ENCODE measurements at places on chromosomes 1 and 21.
A peak's percentile ranks its signal among the peaks of the same experiment; 100 is the strongest.

DNA sequence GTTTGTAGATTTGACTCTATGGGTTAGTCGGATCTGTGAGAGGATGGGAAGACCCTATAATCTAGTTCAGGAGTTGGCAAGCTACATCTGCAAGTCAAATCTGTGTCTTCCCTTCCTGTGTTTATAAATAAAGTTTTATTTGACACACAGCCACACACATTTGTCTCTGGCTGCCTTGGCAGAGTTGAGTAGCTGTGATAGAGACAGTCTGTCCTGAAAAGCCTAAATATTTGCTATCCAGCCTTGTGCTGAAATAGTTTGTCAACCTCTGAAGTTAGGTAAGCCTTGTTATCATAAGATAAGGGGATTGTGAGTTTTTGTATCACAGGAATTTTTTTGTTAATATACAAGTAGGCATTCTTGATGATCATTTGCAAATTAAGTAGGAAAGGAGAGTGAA lies 136.8 kb downstream of the NOS1AP start:
- H3K27ac ChIP-seq: no peak overlapping the region
- H3K36me3 ChIP-seq: no peaks in the 10 kb centered on the region
- H3K4me3 ChIP-seq: no peak overlapping the region
- no peak for DNase-seq

DNA sequence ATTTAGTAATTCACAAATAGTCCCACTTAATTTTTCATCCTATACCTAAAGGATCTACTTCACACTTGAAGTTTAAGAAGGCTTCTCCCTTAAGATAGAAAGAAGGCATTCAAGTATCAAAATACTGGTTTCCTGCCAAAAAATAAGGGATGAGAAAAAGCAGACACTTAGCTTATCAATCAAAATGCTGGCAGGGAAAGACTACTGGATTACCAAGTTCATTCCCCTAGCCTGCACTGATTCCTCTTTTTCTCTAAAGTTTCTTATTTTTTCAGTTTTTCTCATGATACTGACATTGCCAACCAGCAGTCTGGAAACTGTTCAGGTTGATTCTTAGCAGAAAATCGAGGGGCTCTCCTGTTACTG lies 204.6 kb downstream of the GABPA start:
- H3K4me3 ChIP-seq: no peak overlapping the region
- DNase-seq: no peak
- H3K27me3 ChIP-seq: peaks cover 9% of the 10 kb centered on the region
- H3K4me1 ChIP-seq: peaks cover 57% of the 10 kb centered on the region
- peak overlapping the region; percentile 88 for H3K27ac ChIP-seq

GRCh38 chr21:42101246-42101645 lies 30.1 kb downstream of the UMODL1 start:
- H3K27ac ChIP-seq: no peak overlapping the region
- peaks cover 7% of the 10 kb centered on the region for H3K27me3 ChIP-seq
- H3K4me3 ChIP-seq: no peak overlapping the region
- H3K36me3 ChIP-seq: no peaks in the 10 kb centered on the region

GRCh38 chr1:235270625-235271024 lies 57.4 kb downstream of the ARID4B start:
- H3K27me3 ChIP-seq: peaks cover 1% of the 10 kb centered on the region
- DNase-seq: no peak
- H3K27ac ChIP-seq: no peak overlapping the region
- no peaks in the 10 kb centered on the region for H3K36me3 ChIP-seq
- H3K4me1 ChIP-seq: peaks cover 14% of the 10 kb centered on the region

GRCh38 chr1:36559061-36559460 lies 76.3 kb upstream of the CSF3R start:
- peaks cover 5% of the 10 kb centered on the region for H3K27me3 ChIP-seq
- no peak overlapping the region for H3K4me3 ChIP-seq
- no peak for DNase-seq
- no peaks in the 10 kb centered on the region for H3K36me3 ChIP-seq

DNA sequence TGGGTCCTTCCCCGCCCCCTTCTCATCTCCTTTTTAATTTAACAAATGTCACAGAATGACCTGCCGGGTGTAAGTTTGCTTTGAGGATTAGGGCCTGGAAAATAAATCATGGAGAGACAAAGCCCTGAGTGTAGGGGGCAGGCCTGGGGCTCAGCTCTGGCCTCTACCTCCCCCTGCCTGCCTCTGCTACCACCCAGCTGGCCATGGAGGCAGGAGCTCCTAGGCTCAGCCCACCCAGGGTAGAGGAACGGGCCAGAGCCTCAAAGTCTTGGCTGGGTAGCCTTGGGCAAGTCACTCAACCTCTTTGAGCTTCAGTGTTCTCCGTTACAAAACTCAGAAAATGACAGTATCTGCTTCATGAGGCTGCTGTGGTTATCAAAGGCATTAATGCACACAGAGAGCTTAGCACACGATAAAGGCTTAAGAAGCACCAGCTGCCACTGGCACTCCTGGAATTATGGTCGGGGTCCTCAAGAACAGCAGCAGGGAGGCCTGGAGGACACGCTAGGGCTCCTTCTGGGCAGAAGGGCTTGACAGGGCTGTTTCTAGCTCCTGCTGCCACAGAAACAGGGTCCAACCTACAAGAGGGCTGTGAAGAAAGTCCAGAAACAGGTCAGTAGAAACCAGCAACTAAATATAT lies 39.0 kb downstream of the LRP8 start:
- no peak for DNase-seq
- H3K27ac ChIP-seq: no peak overlapping the region
- no peaks in the 10 kb centered on the region for H3K4me1 ChIP-seq
- H3K27me3 ChIP-seq: peaks cover 4% of the 10 kb centered on the region
- H3K4me3 ChIP-seq: no peak overlapping the region
- H3K36me3 ChIP-seq: no peaks in the 10 kb centered on the region

- no peak overlapping the region for H3K4me3 ChIP-seq
- H3K27ac ChIP-seq: no peak overlapping the region
- no peaks in the 10 kb centered on the region for H3K4me1 ChIP-seq
- H3K36me3 ChIP-seq: peaks cover 3% of the 10 kb centered on the region
- peak; percentile 64 for DNase-seq
Measured at GRCh38 chr1:6454856-6455751, 10.9 kb downstream of the TNFRSF25 start.

- peaks cover 4% of the 10 kb centered on the region for H3K27me3 ChIP-seq
- DNase-seq: no peak
Measured at GRCh38 chr1:169620565-169620964, 9.4 kb downstream of the SELP start.

DNA sequence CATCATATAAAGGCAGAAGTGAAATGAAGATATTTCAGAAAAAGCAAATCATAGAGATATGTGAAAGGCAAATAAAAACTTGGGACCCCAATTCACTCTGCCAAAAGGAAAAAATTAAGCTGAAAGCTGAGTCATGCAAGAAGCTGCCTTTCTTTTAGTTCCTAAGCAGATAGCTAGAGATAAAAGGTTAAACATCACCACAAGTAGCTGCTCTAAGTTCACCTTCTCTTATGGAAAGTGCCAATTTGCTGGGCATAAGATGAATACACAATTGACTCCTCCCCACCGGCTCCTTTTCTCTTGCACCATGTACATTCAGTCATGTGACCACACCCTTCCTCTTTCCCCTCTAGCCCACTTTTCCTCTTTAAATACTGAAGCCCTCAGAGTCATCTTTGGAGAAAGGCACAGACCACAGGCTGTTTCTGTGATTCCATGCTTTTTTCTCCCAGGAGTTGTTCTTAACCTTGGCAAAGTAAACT lies 5.4 kb upstream of the SUMO3 start:
- peaks cover 10% of the 10 kb centered on the region for H3K27me3 ChIP-seq
- peaks cover 24% of the 10 kb centered on the region for H3K36me3 ChIP-seq
- no peaks in the 10 kb centered on the region for H3K4me1 ChIP-seq

DNA sequence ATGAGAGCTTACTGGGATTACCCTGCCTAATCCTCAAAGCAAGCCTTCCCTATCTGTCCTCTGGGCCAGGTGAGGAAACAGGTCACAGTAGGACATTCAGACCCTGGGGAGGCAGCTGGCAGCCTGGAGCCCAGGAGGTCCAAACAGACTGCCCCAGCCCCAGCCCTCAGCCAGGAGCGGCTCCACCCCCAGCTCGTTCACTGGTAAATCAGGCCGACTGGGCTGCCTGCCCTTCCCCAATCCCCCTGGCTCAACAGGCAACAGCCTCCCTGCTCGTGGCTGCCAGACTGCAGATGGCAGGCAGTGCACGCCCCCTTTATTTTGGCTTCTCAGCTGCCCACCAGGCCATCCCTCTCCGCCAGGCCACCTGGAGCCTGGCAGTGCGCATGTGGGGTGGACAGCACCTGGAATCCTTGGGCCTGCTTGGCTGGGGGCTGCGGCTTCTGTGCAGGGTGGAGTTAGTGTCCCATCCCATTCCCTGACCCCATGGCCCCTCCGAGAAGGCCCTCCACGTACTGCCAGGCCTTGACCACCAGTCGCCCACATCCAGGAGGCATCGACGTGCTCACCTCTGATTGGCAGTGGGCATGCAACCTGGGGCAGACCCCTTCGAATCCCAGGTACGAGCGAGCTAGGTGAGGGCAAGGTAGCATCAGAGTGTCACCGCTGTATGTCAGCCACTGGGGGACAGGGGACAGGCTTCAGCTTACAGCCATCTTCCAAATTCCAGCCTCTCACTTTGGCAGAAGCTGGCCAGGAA lies 11.2 kb upstream of the ZNF670 start:
- H3K36me3 ChIP-seq: no peaks in the 10 kb centered on the region
- no peaks in the 10 kb centered on the region for H3K4me1 ChIP-seq
- no peak for DNase-seq
- H3K4me3 ChIP-seq: no peak overlapping the region
- no peak overlapping the region for H3K27ac ChIP-seq

DNA sequence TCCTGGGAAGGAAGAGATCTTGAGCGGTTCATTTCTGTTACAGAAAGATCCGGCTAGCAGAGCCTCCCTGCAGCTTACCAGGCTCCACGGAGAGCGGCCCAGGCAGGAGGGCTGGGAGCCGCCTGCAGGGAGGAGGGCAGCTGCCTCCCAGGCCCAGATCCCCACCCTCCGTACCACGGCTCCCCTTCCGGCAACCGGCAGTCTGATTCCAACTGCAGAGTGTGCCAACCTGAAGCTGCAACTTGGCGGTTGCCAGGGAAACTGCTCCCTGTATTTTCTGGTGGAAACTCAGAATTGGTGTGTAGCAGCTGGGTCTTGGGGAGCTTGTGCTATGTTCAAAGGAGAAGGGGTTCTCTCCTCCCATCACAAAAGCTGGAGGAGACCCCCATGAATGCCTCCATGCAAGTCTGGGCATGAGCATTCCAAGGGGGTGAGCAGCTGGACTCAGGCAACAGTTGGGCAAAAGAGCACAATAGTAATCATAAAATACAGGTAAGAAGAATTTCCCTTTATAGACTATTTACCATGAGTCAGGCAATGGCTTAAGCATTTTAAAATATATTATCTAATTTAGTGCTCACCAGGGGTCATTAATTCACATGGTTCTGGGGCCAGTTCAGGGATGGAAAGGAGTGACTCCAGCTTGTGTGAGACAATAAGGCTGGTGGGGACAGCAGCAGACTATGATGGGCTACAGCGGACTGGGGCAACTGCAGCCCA lies 46.1 kb upstream of the KAZN start:
- DNase-seq: no peak
- H3K27ac ChIP-seq: no peak overlapping the region
- no peaks in the 10 kb centered on the region for H3K36me3 ChIP-seq
- no peaks in the 10 kb centered on the region for H3K27me3 ChIP-seq
- H3K4me1 ChIP-seq: no peaks in the 10 kb centered on the region

DNA sequence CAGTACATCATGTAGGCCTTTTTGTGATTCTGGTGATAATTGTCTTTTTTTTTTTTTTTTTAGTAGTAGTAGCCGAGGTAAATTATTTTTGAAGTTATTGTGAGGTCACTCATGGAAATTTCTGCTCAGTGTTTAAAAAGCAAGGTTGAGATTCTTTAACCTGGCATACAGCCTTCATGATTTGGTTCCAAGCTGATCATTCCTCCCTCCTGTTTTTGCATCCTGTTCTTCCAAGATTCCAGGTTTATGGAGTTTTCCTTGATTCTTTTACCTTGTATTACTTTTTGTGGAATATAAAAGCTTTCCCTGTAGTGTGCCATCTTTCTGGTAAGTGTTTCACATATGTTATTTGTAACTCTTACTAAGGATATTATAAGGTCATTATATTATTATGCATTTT lies 9.1 kb downstream of the ZFYVE9 start:
- no peak overlapping the region for H3K4me3 ChIP-seq
- DNase-seq: no peak
- no peak overlapping the region for H3K27ac ChIP-seq
- no peaks in the 10 kb centered on the region for H3K27me3 ChIP-seq
- no peaks in the 10 kb centered on the region for H3K4me1 ChIP-seq

DNA sequence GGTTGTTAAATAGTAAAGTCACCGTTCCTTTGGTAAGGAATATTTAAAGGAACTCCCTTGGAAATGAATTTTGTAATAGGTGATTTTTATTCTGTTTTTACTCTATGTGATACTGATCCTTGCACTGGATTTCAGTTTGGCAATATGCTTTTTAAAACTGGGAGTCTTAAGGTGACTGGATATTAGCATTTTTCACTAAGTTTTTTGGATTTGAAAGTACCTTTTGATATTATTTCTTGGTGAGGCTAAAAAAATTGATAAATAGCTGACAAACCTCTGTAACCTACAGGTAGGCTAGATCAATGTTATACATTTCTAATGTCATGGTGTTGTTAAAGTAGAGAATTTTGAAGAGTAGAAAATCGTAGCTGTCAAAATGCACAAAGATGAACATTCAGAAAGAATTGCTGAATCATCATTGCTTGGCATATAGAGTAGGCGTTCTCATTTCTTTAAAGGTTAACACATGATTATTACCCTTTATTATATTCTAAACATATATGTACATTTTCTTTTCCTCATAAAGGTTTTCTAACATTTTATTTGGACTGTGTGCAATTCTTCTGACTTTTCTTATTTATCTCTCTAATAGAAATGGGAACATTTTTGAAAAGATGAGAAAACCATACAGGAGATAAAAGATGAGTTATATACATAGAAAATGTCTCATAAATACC lies 1.5 kb upstream of the DNAJB4 start:
- H3K4me3 ChIP-seq: no peak overlapping the region
- peaks cover 16% of the 10 kb centered on the region for H3K4me1 ChIP-seq
- DNase-seq: no peak
- H3K27ac ChIP-seq: peak overlapping the region; percentile 42
- peaks cover 10% of the 10 kb centered on the region for H3K27me3 ChIP-seq

DNA sequence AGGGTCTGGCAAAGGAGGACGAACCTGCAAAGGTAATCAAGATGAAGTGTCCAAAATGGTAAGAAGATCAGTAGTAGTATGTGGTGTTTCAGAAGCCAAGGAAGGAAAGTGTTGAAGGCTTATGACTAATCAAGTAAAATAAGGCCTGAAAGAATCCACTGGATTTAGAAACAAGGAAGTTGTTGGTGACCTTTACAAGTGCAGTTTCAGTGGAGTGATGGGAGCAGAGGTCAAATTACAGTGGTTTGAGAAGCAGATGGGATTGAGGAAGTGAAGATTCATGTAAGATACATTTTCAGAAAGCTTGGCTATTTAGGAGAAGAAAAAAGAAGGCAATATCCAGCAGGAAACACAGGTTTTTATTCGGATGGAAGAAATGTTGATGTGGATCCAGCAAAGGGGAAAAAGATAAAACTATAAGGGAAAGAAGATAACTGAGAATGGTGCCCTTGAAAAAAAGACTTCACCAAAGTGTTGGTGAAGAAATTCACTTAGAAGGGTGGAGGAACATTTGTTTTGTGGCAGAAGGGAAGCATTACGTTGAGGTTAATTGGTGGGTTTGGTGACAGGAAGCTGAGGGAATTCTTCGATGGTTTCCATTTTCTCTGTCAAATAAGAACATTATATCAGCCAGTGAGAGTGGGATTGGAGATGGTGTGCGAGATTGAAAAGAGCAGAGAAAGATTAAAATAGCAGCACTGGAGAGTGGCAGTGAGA lies 2.1 kb downstream of the ARMH1 start:
- peaks cover 16% of the 10 kb centered on the region for H3K27me3 ChIP-seq
- peaks cover 33% of the 10 kb centered on the region for H3K4me1 ChIP-seq
- H3K36me3 ChIP-seq: peaks cover 6% of the 10 kb centered on the region
- no peak for DNase-seq
